ENCODE measurements at places on chromosomes 11 and 22.

- peak; percentile 56 for DNase-seq
These were observed 11.5 kb downstream of the P2RX3 start for GRCh38 chr11:57349491-57350274.

DNA sequence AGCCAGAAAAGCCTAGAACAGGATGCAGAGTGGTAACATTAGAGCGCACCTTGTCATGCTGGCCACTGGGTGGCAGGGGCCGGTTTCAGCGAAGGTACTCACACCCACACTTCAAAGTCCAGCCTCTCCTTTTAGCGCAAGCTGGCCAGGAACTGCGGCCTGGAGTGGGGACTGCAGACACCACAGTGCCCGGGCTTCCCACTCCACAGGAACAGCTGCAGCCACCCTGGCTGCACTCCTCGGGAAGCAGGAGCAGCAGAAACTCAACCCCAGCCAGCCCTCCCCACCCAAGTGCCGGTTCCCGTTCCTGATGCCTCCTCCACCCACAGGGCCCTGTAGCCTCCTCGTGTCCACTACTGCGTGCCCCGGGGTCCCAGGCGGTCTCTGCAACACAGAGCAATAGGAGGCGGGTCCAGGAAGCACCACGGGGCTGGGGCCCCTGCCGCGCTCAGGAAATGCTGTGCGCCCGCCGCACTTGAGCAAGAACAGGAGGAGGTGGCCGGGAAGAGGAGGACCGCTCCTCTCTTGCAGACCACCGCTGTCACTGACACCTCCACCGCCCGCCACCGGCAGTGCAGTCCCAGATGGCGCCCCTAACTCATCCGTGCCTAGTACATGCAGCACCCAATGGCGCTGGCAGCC, 2.2 kb downstream of the RFPL2 start:
- DNase-seq: peak; percentile 39

DNA sequence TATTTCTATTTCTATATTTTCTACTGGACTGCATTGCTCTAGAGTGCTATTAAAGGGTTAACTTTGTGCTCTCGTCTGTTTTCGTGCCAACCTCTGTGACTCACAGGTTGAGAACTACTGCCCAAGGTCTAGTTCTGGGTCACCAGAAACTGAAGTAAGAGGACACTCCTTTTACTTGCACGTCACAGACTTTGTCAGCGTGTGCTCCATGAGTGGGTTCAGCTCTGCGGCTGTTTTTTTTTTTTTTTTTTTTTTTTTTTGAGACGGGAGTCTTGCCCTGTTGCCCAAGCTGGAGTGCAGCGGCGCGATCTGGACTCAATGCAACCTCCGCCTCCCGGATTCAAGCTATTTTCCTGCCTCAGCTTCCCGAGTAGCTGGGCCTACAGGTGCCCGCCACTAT, 49.8 kb downstream of the CLMP start:
- no peak for DNase-seq

- DNase-seq: no peak
These were observed 294.2 kb downstream of the NELL1 start for GRCh38 chr11:20963596-20963995.

DNA sequence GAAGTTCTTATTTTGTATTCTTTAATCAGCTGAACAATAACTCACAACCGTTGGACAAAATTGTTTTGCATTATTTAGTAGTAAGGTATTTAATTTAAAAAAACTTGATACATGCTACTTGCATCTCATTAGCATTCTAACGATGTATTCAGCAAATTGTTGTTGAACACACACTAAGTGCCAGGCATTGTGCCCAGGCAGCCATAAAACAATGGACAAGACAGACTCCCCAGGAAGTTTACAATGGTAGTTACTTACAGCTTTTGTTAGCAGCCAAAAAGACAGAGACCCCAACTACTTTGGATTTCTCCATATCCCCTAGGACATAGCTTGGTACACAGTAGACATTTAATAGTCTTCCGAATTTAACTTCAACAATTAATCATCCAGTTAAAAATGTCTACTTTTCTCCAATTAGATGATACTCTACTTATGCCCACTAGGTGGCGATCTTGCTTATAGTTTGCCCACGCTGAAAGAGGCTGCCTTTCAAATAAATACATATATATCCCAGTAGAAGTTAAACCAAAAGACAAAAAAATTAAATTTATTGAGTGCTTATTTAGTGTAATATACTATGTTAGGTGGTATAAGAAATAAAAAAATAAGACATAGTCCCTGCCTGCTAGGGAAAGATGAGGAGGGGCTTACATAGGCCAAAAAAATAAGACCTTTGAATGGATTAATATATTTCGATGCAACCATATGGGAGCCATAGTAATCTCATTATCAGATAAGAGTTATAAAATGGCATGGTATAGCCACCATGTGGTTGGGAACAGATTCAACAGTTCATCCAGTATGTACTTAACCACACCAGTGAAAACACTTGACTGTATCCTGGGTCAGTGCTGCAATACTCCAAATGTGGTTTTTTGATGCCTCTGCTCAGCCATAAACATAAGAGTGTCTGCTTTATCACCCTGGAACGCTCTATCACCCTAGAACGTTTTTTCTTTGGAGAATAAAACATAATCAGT, 2.0 kb upstream of the FJX1 start:
- peak; percentile 59 for DNase-seq

- no peak for DNase-seq
These were observed 3.3 kb upstream of the TPP1 start for GRCh38 chr11:6622261-6623171.

GRCh38 chr11:1072116-1072820, 2.4 kb upstream of the MUC2 start:
- DNase-seq: no peak

GRCh38 chr11:16603890-16604793, 134.3 kb upstream of the C11orf58 start:
- DNase-seq: no peak

- DNase-seq: no peak
These were observed 32.2 kb upstream of the CARS1 start for GRCh38 chr11:3089236-3090061.

DNA sequence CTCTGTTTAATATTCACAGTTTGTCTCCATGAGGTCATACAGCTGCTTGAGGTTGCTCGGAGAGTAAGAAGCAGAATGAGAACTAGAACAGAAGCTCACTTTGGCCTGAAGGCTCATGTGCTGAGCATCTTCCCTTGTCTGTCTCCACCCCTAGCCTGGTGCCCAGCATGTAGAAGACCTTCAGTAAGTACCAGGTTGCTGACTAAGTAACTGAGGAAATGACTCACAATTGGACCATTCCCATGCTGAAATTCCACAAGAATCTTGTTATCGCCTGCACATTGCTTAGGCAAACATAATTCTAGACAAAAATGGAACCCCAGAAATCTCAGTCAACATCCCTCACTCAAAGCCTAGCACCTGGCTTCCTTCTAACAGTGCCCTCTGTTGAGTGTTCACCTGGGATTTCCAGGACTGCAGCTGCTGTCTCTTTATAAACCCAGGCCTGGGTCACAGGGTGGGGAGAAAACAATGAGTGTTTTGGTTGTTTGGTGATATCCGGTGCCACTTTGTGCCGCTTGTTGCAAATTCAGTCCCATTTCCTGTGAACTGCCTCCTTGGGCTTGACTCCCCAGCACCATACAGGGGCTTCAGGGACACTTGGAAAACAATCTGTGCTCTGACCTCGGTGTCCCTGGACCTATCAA, 406.8 kb downstream of the ETS1 start:
- DNase-seq: no peak

DNA sequence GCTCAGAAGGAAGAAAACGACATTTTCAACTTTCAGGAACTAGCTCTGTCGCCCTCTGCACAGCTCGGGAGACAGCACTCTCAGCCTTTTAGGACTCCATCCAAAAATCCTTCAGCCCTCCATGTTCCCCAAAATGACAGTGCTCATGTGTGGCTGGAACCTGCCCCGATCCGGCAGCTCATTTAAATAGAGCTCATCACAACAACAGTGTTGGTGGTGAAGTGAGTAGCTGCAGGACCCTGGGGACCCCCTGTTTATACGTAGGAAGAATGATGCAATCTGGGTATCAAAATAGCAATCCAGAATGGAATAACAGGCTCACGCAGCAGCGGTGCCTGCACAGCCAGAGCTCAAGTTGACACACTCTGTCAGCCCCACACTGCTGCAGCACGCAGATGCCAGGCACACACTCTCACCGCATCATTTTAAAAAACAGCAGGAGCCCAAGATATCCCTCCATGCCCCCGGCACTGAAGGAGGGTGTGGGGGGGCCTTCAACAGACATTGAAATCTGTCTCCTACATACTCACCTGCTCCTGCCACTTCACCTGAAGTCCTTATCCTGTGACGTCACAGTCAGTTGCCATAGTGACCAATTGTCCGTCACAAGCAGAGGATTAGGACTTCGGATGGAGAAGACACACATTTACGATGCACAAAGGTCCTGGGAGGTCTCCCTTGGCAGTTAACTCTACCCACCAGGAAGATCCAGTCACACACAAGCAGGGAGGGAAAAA, 24.0 kb downstream of the TRIM66 start:
- no peak for DNase-seq

DNA sequence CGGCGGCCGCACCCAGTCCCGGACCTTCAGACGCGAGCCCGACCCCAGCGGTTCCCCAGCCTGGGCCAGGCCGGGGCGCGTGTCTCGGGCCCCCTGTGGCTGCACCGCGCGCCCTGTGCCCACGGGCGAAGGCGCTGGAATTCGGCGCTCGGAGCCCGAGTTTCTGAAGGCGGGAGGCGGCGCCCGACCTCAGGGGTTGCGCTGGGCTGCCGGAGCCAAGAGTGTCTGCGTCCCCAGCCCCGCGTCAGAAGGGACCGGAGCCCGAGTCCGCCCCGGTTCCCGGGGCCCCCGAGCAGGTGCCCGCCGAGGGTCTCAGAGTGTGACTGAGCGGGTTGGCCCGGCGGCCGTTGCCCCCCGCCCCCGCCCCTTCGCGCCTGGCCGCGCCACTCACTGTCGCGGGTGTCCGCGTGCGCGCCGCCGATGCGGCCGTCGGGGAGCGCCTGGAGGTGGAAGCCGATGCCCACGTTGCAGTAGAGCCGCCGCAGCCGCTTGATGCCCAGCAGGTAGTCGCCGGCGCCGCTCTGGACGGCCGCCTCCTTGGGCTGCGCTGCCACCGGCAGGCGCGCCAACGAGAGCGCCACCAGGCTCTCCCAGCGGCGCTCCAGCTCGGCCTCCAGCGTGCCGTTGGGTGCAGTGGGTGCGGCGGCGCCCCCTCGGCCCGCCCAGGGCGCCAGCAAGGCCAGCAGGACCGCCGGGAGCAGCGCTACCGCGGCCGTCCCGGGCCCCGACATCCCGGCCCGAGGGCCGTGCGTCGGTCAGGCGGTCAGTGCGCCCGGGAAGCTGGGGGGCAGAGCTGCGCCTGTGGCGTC, 583 bp downstream of the FGF4 start:
- DNase-seq: no peak

GRCh38 chr11:90364527-90364926, 141.7 kb upstream of the CHORDC1 start:
- no peak for DNase-seq

GRCh38 chr11:94066901-94067429, 45.8 kb downstream of the HEPHL1 start:
- DNase-seq: no peak

DNA sequence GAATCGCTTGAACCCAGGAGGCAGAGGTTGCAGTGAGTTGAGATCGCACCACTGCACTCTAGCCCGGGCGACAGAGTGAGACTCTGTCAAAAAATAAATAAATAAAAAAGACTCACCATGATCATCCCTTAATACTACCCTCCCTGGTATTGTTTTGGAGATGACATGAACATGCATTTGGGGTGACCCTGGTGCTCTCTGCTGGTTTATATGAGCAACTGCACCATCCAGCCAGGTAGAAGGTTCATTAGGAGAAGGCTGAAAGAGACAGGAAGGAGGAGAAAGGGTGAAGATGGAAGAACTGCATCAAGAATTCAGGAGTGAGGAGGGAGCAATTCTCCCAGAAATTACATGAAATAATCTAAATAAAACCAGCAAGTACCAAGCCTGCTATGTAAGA, 37.8 kb downstream of the SLC5A1 start:
- DNase-seq: peak; percentile 22

DNA sequence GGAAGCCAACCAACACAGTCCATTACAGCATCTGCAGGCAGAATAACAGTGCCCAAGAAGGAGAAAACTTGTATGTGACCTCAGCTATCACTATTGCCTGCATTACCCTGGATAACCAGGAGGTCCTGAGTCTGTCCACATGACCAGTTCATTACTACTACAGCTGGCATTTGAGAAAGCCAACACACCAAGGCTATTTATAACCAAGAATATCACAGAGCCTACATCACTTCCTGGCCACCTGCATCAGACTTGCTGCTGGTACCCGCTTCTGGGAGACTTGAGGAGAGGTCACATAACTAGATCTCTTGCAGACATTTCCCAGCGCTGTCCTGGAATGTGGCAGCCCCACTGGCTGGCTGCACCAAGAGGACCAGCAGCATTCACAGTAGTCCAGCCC, 11.1 kb upstream of the OR56B4 start:
- DNase-seq: no peak

DNA sequence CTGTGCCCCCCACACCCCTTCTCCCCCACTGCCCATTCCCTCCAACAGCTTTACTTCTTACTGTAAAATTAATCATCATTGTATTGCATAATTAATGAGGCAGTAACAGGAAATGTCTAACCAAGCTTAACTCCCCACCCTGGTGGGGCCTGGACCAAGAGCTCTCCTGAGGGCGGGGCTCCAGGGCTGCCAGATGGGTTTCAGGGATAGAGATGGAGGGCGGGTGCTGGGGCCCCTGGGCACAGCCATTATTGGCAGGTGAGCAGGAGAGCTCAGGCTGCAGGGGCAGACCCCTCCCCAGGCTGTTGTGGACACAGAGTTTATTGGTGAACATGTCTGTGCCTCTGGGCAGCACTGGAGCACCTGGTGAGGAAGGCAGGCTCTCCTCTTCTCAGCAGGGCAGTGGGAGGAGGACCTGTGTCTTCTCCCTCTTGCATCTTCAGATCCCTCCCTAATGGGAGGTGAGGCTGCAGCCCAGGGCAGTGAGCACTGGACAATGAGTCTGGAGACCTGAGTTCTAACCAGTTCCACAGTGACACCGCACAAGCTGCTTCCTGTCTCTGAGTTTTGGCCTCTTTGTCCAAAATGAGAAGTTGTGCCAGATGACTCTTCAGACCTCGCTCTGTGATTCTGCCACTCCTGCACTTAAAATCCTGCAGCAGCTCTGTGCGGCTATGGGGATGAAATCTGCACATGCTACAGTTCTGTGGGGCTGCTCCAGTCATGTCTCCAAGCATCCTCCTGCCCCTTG, 233.3 kb downstream of the CEP164 start:
- no peak for DNase-seq

DNA sequence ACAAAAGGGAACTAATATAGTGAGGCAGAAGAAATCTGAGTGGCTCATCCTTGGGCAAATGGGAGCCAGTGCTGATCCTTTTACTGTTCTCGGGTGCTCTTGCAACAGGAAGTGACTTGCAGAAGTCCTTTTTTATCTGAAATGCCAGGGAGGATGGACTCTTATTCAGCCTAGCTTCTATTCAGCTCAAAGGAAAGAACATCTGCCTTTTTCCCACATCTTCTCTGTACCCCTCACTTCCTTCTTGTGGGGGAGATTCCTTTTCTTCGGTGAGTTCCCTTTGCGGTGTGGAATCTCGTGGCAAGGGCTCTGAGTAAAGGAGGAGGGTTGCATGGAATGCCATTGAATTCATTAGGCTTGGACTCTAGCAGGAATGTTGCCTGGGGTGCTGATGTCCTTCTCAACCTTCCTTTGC, 76.2 kb downstream of the ZBTB16 start:
- peak; percentile 92 for DNase-seq

GRCh38 chr11:61838921-61839320, 10.8 kb downstream of the FADS2 start:
- no peak for DNase-seq

Data from CD14-positive monocyte (primary cell).